ENCODE measurements at places on chromosomes 12 and 14.

- DNase-seq = no peak
Observed at GRCh38 chr14:35826952-35827416, 846 bp downstream of the BRMS1L start.

GRCh38 chr14:58072288-58073071, 79.5 kb downstream of the ARMH4 start:
- no peak for DNase-seq

GRCh38 chr12:57389033-57389432, 41.8 kb downstream of the R3HDM2 start:
- no peak for DNase-seq

- DNase-seq = no peak
Observed at GRCh38 chr14:55131370-55132137, 2.5 kb downstream of the LGALS3 start.

GRCh38 chr12:105942281-105942680, 196.5 kb downstream of the NUAK1 start:
- no peak for DNase-seq

- DNase-seq = no peak
Observed at GRCh38 chr12:52682381-52682660, 2.1 kb upstream of the KRT1 start.

- no peak for DNase-seq
Observed at GRCh38 chr14:71720978-71721624, 211.1 kb upstream of the RGS6 start.

DNA sequence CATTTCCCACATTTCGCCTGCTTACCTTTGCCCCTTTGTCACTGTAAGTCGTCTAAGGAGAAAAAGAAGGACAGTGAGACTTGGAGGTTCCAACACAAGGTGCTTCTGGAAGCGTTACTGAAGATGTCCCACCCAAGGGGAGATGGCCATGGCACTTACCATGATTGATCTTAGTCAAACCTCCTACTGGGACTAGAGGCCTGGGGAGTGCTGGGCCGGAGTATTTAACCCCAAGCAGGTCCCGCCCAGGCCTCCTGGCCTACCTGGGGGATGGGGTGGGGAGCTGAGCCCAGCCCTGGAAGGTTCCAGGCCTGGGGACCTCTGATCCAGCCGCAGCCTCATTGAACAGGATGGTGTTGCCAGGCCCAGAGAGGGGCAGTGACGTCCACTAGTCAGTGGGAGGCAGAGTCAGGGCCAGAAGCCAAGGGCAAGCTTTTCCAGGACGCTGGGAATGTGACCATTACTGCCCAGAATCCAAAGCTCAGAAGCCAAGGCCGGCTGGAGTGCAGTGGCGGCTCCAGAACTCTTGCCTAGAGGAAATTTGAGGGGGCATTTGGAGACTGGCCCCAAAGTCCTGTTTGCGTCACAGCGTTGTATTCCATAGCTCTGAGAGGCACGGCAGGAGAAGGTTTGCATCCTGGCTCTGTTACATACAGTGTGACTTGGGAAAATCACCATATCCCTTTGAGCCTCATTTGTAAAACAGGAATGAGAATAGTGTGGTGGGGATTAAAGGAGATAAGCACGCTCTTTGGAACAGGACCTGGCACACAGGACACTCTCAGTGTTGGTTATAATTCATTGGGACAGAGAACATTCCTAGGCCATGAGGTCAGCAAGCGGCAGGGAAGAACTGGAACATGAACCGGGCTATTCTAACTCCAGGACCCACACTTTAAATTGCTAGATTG, at the start of gene HPD:
Gene HPD, minus strand, starts transcription at position 198 of the 911 bp plus-strand sequence. Its CDS starts 36 bp downstream, at position 162.
- no peak for DNase-seq

- DNase-seq = no peak
Observed at GRCh38 chr14:67602076-67602475, 2.0 kb upstream of the PIGH start.

DNA sequence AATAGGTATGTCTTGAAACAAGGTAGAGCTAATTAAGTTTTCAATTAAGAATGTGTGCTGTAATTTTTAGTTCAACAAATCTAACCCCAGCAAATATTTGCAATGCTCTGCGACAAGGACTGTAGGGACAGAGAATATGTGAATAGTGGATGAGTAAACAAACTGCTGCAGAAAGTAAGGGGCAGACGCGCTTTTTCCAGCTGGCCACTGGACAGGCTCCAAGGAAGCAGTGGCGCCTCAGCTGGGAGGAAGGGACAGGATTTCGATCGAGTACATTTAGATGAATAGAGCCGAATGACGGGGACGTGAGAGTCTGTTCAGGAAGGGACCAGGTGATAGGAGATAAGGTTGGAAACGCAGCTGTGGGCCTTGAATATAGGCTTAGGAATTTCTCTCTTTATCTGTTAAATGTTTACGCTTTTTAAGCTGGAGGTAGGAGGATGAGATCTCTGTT, 69.3 kb downstream of the ELK3 start:
- no peak for DNase-seq

GRCh38 chr12:116339062-116339461, 61.6 kb upstream of the MED13L start:
- DNase-seq = no peak

GRCh38 chr12:78208092-78208491, 377.4 kb downstream of the NAV3 start:
- DNase-seq = no peak

DNA sequence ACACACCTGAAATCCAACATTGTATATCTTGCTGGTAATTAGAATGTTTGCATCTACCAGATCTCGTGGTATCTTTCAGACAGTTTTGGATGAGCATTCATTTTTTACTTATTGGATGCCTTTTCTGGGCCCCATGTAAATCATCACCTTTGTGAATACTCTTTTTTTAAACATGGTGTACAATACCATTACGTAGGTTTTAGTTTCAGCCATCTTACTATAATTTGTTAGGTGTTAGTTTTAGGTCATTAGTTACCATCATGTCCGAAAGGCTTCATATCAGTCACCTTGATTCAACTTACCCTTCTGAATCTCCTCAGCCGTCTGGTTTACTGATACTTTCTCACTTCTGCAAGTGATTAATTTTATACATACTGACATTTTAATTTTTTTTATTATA, 5.3 kb downstream of the EIF2S1 start:
- no peak for DNase-seq
